ENCODE measurements at places on chromosomes 7 and 10.

DNA sequence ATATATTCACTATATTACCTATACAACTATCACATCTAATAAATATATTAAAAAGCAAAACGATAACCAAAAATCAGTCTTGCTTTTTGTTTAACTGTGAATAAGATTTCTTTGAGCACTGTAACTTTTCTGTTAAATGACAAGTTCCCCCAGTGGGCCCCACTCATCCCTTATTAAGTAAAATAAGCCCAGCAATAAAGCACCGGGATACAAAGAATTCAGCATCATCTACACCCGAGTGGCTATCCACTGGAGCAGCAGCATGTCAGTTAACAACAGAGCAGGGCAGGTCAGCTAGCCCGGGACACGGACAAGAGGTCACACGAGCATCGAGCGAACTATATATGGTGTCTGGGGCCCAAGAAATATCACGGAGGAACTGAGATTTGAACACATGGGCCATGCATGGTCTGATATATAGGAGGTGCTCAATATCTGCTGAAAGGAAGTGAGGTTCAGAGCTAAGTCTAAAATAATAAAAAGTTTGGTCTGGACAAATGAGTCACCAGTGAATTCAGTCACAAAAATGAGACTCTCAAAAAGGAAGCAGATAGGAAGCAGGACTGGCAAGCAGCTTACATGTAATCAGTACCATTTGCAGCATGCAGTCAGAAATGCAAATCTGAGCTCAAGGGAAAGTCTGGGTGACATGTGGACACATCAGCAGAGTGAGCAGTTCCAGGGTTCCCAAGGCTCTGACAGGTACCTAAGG, 4.1 kb downstream of the ERCC6 start:
- no peak for DNase-seq

DNA sequence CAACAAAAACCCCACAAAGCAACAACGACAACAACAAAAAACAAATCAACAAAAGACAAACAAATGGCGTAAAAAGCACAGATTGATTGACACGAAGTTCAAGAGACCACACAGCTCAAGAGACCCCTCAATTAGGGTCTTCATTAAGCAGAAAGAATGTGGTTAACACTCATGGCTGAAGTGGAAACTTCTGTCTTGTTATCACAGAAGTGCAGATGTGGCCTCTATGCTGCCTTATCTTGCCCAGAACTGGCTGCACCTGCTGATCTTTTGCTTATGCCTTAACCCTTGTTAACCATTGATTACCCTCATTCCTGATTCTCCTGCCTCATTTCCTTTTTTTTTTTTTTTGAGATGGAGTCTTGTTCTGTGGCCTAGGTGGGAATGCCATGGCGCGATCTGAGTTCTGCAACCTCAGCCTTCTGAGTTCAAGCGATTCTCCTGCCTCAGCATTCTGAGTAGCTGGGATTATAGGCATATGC, 3.5 kb upstream of the DAGLB start:
- DNase-seq: no peak

DNA sequence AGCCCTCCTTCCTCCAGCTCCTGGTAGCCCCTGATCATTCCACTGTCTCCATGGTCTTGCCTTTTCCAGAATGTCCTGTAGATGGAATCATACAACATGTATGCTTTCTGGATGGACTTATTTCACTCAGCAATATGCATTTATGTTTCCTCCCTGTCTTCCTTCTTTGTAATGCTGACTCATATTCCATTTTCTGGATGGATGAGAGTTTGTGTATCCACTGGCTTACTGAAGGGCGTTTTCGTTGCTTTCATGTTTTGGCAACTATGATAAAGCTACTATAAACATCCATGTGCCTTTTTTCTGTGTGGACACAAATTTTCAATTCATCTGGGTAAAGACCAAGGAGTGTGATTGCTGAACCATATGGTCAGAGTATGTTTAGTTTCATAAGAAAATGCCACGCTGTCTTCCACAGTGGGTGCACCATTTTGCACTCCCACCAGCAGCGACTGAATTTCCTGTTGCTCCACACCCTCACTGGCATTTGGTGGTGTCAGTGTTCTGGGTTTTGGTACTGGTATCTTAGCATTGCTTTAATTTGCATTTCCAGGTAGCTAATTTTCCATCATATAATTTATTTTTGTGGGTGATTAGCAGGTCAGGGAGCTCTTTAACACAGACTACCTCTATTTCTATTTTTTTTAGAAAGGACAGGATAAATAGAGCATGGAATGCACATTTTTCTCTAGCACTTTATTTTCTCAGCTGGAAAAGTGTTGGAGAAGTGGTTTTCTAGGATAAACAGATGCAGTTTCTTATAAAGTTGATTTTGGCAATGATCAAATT, 252.2 kb downstream of the WDR37 start:
- no peak for DNase-seq

- DNase-seq: no peak
Observed at GRCh38 chr10:61389887-61390286, 63.3 kb downstream of the TMEM26 start.

DNA sequence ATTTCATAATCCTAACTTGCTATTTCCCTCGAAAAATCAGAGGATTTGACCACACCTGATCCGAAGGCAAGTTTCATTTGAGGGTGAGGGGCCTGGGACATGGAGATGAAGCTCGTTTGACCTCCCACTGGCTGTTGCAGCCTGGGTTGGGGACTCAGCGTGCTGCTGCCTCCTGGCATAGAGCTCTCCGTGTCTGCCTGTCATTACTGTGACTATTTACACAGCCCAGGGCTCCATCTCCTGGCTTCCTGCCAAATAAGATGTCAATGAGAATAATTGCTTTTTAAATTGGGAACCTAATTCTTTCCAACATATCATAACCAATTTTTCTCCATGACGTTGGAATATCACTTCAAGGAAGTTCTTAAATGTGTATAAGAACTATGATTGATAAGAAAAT, 139.3 kb upstream of the COBL start:
- DNase-seq: no peak

- DNase-seq: no peak
Observed at GRCh38 chr7:83852136-83852535, 203.2 kb upstream of the SEMA3E start.

GRCh38 chr7:111009526-111010040, 81.3 kb upstream of the LRRN3 start:
- no peak for DNase-seq

- DNase-seq: no peak
Observed at GRCh38 chr7:157787275-157787701, 450.5 kb downstream of the DNAJB6 start.

DNA sequence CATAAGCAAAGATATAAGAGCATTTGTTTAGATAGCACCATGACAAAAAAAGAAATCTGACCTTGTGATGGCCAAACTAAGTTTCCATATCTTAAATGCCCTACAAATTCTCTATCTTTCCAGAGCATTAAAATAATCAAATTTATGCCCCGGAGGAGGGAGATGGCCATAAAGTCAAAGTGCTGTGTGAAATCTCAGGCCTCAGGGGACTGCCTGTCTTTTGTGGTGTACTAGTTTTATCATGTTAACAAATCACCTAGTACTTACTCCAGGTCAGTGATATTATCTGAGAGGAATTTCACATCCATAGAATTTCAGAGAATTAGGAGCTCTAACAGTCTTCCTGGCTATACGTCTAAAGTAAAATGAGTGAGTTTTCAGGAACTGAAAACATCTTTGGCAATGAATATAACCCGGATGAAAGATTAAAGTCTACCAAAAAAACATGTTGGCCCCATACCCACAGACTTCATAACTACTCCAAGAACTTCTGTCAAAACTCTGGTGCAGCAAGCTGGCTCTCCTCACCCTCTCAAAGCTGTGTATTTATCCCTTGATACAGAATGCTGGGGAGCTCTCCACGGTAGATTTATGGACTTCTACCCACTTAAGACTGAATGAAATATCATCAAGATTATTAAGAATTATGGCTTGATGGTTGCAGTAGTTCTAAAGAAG, 682.8 kb downstream of the SORCS1 start:
- no peak for DNase-seq

GRCh38 chr7:148669927-148670326, 28.8 kb upstream of the CUL1 start:
- no peak for DNase-seq

All from activated CD4-positive, alpha-beta T cell treated with anti-CD3 and anti-CD28 coated beads, Interleukin-2, amount 50 U/mL, for 4 hours (primary cell).